ENCODE measurements at places on chromosomes 7 and 10.
A peak's percentile ranks its signal among the peaks of the same experiment; 100 is the strongest.

DNA sequence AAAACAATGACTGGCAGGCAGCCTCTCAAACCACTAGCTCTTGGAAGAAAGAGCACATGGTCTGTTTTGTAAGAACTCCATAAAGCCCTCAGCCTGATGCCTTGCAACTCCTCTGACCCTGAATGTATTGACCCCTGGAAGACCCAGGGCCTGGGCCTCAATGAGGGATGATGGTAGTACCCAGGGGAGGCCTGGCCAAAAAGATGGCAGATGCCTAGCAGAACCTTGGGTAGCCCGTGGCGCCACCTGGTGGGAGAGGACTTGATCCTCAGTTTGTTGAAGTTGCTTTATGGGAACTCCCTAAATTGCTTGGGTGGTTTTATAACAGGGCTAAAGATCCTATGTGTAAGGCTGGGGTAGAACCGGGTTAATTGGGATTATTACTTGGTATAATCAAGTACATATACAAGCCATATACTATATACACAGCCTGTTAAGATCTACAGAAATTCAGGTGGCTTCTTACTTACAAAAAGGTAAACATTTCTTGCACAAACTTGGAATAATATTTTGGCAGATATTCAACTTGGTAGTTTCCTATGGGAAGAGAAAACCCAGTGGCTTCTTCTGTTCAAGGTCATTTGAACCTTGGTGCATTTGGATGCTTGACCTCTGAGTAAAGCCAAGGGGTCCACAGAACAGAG, 95.8 kb upstream of the CACUL1 start:
- peak; percentile 71 for DNase-seq

DNA sequence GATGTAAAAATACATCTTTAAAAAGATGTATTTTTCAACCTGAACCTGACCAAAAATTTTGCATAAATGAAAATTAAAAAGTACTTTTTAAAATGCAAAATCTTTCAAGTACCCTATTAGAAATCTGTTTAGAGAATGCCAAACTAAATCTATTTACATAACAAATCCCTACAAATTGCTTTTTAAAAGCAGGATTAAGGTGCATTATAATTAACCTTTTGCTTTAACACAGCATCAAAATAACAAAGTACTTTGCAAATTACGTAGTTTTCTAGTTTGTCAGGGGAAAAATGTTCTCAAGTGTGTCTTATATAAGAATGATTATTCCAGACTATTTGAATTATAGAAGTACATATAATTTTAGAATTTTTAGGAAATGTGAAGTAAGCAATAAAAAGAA, 160.8 kb downstream of the VPS50 start:
- no peak for DNase-seq

- DNase-seq = peak; percentile 72
Measured at GRCh38 chr7:148575640-148576411, 14.7 kb upstream of the C7orf33 start.

- DNase-seq = no peak
Measured at GRCh38 chr10:97715259-97715874, 1.8 kb downstream of the MARVELD1 start.

DNA sequence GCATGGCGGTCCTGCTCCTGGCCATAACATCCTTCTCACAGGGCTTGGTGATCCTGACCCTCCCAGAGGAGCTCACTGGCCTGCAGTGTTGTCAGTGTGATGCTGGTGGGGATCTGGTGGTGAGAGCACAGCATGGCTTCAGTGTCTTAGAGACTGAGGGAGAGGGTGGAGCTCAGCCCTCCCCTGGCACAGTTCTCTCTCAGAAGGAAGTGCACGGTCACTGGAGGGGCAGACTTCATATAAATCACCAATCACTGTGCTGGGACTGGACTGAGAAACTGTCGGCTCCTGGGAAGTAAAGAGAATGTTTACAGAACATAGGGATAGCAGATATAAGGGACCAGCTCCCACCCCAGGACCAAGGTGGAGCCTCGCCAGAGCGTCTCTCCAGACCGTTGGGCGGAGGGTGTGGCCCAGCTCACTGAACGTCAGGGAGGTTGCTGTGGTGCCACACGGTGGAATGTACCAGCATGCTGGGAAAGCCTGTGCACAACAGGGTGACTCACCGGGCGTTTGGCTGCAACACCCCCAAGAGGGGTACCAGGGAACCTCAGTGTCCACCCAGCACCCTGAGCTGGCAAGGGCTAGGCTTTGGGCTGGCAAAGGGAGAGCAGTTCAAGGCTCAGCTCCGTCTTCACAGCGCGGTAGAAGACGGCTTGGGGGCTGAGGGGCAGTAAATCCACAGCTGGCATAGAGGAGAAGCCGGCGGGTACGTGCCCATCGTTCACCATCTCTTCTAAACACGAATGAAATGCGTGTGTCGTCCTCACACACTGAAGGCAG, 8.8 kb upstream of the GET4 start:
- DNase-seq = no peak

DNA sequence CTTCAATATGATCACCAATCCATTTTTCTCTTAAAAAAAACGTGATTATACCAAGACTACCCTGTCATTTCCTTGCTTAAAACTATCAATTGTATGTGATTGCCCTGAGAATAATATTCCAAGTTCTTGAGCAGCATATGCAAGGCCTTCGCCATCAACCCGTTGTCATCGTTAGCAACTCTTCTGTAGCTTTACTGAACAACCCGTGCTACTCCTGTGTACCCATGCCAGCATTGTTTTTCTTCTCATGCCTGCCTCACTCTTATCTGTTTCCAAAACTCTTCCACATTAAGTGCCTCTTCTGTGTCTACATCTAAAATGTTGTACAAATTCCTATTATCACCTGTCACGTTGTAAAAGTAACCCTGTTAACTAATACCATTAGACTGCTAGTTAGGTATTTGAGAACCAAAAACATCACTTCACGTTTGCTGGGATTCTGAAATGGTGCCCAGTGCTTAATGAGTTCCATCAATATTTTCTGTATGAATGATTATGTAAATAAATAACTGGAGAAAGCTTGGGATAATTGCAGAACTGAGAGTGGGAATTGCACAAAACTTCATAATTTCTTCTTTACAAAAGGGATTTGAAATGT, 10.5 kb downstream of the CAV2 start:
- no peak for DNase-seq

DNA sequence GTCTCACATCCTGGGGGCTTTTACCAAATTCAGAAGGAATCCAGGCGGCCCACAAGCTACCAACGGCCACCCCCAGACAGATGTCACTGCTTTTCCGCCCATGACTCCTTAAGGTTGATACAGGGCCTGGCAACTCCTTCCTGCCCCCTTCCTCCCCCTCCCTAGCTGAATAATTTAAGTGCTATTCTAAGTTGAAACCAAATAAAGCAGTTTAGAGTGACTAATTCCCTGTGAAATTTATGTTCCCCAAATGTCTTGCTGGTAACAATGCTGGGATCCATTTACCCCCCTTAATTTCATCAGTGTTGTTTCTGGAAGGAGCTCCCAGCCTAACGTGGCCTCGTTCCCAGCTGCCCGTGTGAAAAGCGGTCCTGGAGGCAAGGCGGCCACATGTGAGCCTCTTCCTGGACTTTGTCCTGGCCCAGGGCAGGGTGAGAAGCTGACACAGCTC, 109.6 kb downstream of the TMEM130 start:
- DNase-seq = no peak

DNA sequence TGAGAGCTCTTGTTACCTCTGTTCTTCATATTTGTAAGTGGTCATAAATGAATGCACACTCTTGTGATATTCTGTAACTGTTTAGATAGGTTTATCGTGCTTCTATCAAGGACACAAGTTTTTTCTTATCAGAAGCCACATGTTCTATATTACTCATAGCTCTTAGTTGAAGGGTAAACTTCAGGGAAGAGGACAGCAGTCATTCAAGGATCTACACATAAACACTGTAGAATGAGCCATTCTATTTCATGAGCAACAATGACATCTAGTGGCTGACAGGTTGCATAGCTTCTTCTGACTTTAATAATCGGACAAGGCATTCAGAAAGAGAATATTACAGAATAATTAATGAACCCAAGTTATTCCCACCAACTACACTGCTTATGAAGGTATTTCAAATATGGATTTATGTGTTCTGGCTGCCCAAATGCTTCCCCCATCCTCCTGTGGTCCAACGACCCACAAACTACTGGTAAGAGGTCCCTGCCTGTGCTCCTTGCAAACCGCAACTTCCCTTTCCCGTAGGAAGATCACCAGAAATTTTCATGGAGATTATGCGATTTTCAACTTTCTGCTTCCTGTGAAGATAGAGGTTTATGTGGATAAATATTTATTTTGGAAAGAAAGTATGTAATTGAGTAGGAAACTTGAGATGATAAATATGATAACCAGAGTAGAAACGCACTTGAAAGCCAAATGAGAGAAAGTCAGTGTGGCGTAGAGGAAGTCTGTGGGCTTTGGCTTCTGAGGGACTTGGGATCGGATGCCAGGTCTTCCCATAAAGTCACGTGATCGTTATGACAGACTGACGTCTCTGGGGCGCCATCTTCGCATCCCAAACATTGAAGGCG, 16.8 kb upstream of the ABCB5 start:
- DNase-seq = no peak

- DNase-seq = no peak
Measured at GRCh38 chr7:103810112-103810744, 179.2 kb downstream of the RELN start.

DNA sequence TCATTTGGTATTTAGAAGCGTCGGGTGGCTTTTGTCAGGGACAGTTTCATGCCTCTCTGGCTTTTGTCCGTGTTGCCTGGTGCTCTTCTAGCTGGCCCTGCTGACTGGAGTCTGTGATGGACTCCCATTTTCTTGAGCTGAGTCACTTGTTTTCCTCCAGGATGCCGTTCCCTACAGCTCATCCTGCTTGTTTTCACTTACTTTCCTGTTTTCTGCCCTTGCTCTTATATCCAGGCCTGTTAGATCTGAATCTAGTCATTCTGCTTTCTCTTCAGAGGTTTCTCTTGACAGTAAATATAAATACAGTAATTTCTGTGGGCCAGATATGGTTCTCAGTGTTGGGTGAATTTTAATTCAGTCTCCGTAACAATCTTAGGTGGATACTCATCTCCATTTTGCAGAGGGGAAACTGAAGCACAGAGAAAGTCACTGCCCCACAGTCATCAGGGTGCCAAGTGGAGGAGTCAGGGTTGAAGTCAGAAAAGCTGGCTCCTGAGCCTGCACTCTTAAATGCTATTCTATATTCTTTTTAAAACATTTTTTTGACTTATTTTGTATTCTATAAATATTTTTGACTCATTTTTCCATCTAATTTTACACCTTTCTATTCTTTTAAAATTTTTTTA, 85.4 kb downstream of the CCNY start:
- DNase-seq = no peak

DNA sequence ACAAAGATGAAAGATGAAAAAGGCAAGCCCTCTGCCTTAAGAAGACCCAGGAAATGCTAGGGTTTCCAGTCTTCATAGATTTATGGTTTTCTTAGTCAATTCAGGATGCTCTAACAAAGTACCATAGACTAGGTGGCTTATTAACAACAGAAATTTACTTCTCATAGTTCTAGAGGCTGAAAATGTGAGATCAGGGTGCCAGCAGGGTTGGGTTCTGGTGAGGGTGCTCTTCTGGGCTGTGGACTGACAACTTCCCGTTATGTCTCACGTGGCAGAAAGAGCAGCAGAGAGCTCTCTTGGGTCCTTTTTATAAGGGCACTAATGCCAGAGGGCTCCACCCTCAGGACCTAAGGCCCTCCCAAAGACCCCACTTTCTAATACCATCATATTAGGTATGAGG, 23.7 kb downstream of the ELMO1 start:
- DNase-seq = no peak

DNA sequence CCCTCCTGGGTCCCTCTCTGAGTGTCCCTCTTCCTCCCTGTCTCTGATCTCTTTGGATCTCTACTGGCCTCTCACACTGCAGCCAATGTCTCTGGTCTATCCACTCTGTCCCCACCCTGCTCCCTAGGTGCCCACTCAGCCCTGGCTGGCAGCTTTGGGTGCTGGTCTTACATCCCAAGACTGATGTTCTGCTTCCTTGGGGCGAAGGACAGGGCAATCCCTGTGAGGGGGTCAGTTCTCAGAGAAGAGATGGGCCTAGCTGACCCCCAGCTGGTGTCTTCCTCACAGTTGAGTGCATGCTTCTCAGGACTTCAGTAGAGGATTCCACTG, 51.7 kb upstream of the CAMK2B start:
- DNase-seq = no peak

DNA sequence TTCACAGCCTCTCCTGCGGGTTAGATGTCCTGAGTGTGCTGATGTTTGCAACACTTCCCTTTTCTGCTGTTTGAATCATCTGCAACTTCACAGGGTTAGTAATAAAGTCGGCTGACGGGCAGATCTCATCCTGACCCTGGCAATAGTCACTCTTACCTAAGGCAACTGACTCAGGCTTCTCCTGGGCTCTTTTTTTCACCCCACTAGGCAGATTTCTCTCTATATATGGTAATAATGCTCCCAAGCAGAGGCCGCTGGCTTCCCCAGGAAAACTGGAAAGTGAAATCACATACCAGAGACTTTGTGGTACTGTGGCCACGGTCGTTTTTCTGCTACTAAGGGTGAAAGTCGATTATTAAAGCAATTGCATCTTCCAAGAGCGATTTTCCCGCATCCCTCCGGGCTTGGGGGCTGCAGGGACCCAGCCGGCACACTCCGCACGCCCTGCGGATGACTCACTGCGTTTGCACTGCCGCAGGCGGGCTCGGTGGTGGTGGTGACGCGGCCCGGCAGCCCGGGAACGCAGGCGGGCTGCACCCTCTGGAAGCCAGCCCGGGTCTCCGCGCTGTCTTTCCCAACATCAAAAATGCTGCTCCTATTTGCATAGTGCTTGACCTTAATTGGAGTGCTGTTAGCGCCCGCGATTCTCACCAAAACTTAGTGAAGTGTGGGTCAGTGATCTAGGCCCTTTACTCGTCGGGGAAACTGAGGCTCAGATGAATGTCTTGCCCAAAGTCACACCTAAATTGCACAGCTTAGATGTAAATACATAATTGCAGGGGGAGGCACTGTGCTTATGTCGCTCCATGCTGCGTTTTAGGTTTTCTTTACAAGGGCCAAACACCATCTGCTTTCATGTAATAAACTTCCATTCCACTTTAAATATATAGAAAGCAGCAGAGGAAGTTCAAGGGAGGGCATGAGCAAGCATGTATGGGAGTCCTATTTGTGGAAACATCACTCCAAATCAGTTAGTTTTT, 47.6 kb upstream of the ITGB1 start:
- DNase-seq = peak; percentile 43

GRCh38 chr7:73470208-73470607, 36.6 kb downstream of the FZD9 start:
- no peak for DNase-seq

DNA sequence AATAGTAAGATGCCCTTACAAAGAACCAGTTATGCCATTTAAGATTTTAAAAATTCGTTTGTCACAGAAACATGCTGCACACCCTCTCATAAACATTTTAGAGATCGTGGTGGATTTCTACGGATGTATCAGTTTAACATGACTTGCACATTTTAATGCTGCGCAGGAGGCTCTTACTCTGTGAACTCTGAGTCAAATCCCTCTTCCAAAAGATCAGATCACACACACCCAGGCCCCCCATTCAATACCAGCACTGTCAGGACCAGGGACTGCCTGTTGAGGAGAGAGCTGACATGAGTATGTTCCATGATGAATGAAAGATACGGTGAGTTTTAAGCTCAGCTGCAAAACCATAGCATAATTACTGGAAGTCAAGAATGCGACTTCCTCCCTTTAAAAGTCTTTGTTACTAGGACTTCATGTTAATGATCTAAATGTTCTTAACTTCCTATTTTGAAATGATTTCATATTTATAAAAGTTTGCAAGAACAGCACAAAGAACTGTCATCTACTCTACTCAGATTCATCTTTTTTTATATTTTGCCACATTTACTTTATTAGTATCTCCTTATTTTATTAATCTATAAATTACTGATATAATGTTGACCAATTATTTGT, 500.2 kb downstream of the GLRX3 start:
- DNase-seq = no peak

All from stimulated activated CD4-positive, alpha-beta T cell treated with anti-CD3 and anti-CD28 coated beads, Interleukin-12 subunit alpha, Interleukin-12 subunit beta, amount 100 ng/mL, for 4 hours (primary cell).